ENCODE measurements at places on chromosomes 13 and 19.

DNA sequence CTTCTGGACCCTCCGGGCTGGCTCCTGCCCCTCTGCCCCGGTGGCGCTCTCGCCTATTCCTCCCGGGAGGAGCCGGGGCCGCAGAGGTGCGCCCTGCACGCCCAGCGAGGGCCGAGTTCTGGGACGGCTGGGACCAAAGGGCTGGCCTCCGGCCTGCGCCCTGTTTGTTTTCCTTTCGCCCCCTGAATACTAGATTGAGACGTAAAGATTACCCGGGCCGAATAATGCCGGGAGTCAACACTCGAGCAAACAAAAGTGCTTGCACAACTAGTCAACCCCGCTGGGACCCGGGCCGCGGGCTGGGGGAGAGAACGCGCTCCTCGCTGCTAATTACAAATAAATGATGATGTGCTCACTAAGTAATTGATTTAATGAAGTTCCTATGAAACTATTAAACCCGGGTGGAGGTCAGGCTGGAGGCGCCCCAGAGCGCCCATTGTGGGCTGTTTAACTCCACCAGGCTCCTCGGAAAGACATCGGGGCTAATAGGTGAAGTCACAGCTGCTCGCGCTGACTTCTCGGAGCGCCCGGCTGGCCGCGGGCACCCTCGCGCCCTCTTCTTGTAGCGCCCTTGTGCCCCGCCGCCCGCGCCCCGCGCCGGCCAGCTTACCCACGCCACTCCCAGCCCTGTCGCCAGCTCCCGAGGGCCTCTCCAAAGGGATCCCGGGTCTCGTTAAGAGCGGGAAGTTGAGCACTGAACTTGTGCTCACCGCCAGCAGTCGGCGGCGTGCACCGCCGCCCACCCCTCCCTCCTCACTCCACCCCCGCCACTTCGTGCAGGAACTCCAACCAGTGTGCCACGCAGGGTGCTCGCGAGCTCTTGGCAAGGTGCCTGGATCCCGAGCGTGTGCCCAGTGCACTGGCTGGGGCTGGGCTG lies 14.9 kb downstream of the ZIC5 start:
- no peak for DNase-seq

- peak; percentile 53 for DNase-seq
Observed at GRCh38 chr13:110382229-110382628, 75.1 kb downstream of the COL4A2 start.

DNA sequence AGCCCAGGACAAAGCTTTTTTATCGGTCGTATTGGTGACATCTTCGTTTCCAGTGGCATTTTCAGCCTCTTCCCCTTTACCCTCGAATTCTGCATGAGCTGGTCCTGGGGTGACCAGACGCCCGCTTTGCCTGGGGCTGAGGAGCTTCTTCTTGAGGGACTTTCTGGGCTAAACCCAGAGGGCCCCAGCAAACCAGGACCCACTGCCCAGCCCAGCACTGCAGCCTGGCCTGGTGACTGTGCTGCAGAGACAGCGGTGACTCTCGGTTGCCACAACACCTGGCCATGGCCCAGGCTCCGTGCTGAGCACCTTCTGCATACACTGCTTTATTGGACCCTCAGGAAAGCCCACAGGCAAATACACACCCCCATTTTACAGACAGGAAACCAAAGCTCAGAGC lies 21.0 kb downstream of the SPACA7 start:
- DNase-seq: no peak

DNA sequence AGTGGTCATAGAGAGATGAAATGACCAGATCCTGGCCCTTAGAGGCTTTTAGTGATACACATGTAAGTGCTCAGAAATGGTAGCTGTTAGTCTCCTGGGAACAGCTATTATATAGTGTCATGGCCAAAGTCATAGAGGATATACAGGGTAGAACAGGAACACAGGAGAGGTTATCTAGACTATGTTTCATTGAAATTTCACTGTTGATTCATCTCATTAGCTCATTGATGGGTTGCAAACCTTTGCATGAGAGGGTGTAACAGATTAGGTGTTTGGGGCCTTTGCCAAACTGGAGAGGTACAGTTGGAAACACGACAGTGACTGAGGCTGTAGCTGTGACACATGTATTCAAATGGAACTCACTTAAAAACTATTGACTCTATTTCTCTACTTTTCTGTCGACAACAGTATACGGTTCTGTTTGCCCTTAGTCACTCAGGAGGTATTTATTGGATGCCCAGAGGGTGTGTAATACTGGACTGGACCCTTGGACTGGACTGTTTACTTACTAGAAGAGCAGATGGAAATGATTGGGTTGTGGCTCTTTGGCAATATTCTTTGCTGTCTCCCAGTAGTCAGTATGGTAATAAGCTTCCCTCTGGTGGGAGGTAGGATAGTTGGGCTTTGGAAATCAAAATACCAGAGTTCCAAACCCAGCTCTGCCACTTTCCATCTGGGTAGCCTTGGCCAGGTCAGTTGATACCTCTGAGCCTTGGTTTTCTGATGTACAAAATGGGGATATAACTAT lies 29.8 kb downstream of the ARHGAP35 start:
- DNase-seq: peak; percentile 27

GRCh38 chr19:41997121-41997850 lies 3.3 kb upstream of the ATP1A3 start:
- DNase-seq: no peak

DNA sequence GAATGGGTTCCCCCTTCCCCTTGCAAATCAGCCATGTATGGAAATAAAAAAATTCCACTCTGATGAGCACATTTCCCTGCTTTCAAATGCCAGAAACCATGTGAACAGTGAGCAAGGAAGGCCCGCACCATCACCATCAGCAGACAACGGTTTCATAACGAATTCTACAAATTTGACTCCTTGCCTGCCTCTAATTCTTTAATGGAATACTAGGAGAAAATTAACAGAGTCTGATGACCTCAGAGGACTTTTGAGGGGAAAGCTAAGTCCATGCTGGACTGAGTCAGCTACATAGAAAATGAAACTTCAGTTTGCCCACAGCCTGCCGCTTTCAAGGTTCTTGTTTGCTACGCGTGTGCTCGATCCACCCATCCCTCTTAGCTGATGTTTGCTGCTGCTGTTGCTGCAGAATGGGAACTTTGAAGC lies 46.7 kb upstream of the KL start:
- peak; percentile 91 for DNase-seq

- no peak for DNase-seq
Observed at GRCh38 chr13:112680741-112681360, 9.0 kb upstream of the ATP11A start.

- no peak for DNase-seq
Observed at GRCh38 chr19:41530761-41531301, 45.1 kb upstream of the CEACAM21 start.

DNA sequence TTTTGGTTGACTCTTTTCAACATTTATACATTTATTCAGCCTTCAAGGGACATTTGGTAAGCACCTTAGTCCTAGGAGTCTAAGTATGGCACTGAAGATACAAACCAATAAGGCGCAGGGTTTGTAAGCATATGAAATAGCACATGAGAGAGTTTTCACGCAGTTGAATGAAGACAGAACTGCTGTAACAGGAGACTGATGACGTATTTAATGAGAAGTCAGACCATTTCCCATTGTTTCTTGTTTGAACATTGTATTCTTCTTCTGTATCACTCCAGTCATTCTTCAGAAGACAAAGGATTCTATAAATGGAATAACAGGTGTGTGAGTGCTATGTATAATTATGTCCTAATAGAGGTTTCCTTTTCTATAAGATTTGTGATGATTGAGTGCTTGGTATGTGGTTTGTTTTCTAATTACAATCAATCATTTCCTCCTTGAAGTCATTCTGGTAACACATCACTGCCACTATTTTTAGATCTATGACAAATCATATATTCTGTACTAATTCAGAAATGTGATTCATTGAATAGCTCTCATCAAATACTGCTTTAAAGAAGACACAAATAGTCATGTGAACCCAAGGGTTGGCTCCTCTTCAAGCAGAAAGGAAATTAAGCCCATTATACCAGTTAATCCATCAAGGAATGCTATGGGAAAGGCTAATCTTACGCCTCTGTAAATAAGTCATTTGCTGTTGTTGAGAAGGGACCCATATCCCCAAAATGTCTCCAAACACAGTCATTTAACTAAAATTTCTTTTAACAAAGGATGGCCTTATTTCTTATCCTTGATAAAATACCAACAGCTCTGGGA lies 222.8 kb upstream of the NBEA start:
- no peak for DNase-seq

DNA sequence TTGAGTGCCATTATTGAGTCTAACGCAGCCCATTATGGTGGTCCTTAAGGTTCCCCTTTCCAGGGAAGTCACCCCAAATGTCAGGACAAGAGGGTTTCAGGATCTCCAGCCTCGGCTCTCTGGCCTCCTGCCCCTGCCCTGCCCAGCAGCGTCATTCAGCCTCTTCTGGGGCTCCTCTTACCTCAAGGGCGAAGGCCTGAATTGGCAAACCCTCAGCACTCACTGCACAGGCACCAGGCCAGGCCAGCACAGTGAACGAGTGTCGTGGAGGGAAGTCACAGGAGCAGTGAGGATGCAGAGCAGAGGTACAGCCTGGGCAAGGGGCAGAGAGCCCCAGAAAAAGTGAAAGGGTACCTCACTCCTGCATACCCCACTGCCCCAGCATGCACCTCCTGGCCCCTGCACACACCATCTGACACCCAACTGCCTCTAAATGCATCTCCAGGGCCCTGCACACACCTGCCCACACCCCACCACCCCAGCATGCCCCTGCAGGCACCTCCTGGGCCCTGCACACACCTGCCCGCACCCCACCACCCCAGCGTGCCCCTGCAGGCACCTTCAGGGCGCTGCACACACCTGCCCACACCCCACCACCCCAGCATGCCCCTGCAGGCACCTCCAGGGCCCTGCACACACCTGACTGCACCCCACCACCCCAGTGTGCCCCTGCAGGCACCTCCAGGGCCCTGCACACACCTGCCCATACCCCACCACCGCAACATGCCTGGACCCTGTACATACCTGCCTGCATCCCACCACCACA lies 19.8 kb downstream of the SLC25A42 start:
- no peak for DNase-seq

GRCh38 chr13:59680429-59681024 lies 483.2 kb downstream of the DIAPH3 start:
- no peak for DNase-seq

- DNase-seq: no peak
Observed at GRCh38 chr13:29954082-29955028, 103.9 kb upstream of the UBL3 start.

GRCh38 chr19:720345-721160 lies 11.8 kb downstream of the PALM start:
- DNase-seq: no peak

- DNase-seq: no peak
Observed at GRCh38 chr13:83350569-83350968, 531.7 kb downstream of the SLITRK1 start.

DNA sequence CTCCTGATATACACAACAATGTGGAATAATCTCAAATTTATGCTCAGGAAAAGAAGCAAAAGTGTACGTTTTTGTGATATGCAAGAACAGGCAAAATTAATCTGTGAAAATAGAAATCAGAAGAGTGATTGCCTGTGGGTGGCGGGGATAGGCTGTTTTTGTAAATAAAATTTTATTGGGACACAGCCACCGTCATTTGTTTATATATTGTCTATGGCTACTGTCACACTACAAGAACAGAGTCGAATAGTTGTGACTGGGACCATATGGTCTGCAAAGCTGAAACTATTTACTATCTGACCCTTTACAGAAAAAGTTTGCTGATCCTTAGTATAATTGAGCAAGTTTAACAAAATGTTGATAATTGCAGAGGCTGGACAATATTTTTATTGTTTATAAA lies 269.5 kb upstream of the HTR2A start:
- DNase-seq: no peak

DNA sequence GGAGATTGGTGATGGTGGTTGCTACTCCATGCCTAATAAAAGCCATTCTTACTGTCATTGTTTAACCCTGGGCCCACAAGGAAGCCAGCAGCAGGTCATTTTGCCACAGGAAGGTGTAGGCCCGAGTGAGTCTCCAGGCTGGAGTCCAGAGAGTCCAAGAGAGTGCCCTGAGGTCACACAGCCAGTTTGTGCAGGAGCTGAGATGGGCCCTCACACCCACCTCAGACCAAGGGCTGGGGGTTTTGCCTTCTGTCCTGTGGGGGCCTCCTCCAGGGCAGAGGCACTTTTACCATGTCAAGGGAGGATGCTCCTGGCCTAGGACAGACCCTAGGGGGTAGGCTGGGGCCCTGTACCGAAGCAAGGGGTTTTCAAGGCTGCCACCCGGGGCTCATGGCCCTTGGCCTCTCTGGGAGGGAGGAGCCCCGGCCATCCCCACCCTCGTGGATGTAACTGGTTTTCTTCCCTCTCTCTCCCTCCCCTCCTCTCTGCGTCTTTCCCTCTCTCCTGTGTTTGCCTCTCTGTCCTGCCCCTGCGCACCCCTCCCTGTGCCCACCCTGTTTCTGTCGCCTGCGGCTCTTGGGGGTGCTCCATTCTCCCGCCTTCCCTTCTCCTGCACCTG lies 8.0 kb downstream of the CYTH2 start:
- no peak for DNase-seq

GRCh38 chr19:30132343-30133075 lies 190.5 kb downstream of the URI1 start:
- DNase-seq: no peak

DNA sequence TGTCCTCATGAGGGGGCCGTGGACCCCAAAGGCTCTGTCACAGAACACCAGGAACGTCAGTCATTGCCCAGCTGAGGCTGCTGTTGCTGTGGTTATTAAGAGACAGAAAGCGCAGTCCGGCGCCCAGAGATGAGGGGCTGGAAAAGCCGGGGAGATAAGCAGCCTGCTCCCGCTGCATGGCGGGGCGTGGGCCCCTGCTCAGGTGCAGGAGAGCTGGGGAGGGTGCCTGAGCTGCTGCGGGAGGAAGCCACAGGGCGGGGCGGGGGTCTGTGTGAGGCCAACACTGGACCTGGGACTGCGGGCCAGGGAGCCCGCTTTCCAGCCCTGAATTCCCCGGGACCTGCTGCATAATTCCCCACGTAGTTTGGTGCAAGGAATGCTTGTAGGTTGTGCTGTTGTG lies 11.3 kb downstream of the SOX1 start:
- DNase-seq: no peak

DNA sequence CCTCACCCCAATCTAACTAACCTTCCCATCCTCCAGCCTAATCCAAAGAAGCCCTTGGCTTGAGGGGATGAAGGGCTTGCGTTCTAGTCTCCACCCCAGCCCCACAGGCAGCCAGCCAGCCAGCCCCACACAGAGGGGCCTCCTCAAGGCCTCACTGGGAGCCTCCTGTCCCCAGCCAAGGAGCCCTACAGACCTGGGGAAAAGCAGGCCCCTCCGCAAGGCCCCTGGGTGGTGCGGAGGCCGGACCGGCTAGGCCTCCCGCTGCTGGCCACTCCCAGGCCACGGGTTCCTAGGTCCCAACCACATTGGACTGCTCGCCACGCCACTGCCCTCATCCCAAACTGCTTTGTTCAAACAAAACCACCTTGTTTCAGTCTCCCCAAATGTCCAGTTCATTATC lies 78.0 kb downstream of the ZIC5 start:
- no peak for DNase-seq

GRCh38 chr13:73782450-73783449 lies 351.5 kb downstream of the KLF12 start:
- no peak for DNase-seq

Data from RCC 7860 (cell line).